ENCODE measurements at places on chromosomes 1 and 21.

DNA sequence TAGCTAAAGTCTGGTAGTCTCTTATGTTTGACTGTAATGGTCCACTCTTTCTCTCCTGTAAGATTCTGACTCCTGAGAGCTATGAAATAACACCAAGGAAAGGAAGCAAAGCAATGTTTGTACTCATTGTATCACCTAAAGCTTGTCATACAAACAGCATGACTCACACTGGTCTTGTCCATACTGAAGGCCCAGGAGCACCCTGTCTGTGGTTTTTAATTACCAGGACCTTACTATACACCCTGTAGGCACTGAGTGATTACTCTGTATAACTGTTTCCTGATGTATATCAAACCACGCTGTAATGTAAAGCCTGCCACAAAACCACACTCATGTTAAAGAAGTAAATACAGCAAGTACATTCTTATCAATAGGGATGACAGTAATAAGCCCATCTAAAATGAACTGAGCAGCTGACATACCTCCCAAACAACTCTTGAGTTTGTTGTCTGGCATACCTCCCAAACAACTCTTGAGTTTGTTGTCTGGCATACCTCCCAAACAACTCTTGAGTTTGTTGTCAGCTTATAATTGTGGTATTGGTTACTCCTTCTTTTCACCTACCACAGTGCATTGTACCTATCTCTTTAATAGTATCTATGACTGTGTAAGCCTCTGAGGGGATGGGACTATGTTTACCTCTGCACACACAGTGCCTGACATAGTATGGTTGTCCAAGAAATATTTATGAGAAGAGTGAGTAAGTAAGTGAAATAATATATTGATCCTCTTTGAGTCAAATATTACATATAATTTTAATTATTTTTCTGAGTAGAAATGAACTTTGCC, 11.6 kb upstream of the TNFSF18 start:
- no peak for DNase-seq

DNA sequence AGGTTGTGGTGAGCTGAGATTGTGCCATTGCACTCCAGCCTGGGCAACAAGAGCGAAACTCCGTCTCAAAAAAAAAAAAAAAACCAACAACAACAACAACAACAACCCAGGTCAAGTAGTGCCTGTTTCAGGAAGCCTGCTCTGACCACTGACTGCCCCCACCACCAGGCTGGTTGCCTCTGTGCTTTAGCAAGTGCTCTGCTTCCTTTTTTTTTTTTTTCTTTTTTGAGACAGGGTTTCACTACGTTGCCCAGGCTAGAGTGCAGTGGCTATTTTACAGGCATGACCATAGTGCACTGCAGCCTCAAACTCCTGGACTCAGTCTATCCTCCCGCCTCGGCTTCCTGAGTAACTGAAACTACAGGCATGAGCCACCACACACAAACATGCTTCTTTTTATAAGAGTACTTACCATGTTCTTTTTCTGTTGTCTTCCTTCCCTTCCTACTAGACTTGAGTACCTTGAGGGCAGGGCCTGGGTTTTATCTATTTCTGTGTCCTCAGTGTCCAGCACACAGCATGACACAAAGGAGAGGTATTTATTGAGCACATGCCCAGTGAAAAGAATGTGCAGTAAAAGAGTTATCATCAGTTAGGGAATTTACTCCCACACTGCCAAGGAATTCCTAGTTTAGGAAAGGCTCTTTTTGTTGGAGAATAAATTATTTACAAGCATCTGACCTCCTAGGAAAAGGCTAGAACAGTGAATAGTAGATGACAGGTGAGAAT, 9.9 kb upstream of the COA7 start:
- no peak for DNase-seq

DNA sequence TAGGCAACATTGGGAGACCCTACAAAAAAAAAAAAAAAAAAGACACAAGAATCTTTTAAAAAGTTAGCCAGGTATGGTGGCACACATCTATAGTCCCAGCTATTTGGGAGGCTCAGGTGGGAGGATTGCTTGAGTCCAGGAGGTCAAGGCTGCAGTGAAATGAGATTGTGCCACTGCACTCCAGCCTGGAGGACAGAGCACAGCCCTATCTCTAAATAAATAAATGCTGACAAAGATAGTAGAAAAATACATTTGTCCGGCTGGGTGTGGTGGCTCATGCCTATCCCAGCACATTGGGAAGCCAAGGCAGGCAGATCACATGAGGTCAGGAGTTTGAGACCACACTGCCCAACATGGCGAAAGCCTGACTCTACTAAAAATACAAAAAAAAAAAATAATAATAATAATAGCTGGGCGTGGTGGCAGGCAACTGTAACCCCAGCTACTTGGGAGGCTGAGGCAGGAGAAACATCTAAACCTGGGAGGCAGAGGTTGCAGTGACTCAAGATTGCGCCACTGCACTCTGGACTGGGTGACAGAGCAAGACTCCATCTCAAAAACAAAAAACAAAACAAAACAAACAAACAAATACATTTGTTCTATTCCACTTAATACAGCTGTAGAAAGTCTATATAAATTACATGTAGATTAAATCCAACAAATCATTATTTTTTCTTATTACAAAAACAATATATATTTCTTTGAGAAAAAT, 48.5 kb downstream of the PHACTR4 start:
- DNase-seq = no peak

GRCh38 chr1:81519987-81520386, 280.7 kb upstream of the ADGRL2 start:
- no peak for DNase-seq

GRCh38 chr1:178955391-178955954, 70.2 kb upstream of the FAM20B start:
- DNase-seq = no peak

DNA sequence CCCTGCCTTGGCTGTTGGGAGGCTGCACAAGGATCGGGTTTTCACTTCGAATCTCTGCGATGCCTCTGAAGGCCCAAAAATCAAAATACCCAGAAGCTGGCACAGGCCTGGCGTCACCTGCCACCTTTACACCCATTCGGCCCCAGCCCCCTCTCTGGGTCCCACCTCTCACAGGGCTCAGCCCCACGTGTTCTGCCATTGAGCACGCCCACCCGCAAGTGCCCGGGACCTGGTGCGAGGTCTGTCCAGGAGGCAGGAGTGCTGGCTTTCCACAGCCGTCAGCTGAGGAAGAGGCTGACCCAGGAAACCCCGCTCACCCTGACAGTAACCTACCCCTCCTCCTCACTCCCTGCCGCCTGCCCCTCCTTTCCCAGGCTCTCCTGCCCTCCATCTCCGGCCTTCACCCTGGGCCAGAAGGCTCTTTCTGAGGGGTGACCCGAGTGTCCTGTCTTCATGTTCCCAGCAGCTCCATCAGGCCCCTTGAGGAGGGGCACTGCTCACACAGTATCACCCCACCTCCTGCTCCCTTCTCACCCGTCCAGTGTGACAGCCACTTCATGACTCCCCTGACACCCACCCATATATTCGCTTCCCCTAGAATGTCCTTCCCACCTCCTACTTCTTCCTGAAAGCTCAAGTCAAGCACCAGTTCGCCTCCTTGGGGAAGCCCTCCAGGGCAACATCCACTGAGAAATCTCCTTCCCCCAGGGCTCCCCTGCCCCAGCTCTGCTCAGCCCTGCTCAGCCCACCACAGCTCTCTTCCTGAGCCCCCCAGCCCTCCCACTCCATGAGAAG, 13.5 kb downstream of the RCC2 start:
- DNase-seq = no peak
